ENCODE measurements at places on chromosomes 2 and 18.

DNA sequence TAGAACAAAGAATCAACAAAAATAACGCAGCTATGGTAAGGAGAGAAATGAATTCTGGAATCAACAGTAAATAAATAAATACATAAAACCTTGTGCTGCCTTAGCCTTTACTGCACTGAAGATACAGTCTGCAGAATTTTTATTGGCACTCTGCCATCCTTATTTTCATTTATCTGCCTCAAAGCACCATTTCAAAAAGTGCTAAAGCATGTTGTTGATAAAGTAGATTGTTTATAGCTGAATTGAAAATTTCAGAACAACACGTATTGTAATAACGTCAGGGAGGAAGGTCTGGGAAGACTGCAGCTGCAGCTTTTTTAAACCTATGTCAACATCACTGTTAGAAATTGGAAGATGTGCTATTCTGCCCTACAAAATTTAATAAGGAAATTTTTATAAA is 787.2 kb downstream of the PLCL1 start:
- no peak for DNase-seq

- no peak for DNase-seq
These were observed 102.9 kb downstream of the SLC39A10 start for GRCh38 chr2:195759877-195760276.

- no peak for DNase-seq
These were observed 61.5 kb downstream of the BARD1 start for GRCh38 chr2:214747992-214748391.

- DNase-seq = no peak
These were observed 38.3 kb upstream of the WDR75 start for GRCh38 chr2:189402932-189403331.

- DNase-seq = no peak
These were observed 199.7 kb downstream of the MYO3B start for GRCh38 chr2:170377500-170378207.
